Stomach (tissue), 19 donors: ENCODE measurements at places on chromosomes 11 and 22. TPM values are rescaled to one million over a fixed set of nuclear protein-coding genes. Genes with fewer than 3 reads are reported as not detected.

GRCh38 chr11:120635136-120635810, 123.7 kb downstream of the GRIK4 start:
- DNase-seq: no peak

GRCh38 chr11:69383372-69384250, 89.7 kb downstream of the MYEOV start:
- DNase-seq: no peak

GRCh38 chr11:111119751-111120150, 125.8 kb upstream of the POU2AF2 start:
- no peak for DNase-seq

DNA sequence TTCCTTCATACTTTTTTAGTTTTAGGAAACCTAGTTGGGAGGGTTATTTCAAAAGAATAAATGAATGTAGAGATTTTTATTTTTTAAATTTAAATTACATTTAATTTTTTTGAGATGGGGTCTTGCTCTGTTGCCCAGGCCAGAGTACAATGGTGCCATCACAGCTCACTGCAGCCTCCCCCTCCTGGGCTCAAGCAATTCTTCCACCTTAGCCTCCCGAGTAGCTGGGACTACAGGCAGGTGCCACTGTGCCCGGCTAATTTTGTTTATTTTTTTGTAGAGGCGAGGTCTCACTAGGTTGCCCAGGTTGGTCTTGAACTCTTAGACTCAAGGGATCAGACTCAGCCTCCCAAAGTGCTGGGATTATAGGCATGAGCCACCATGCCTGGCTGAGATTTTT, 32.6 kb downstream of the ZNRF3 start:
- no peak for DNase-seq

DNA sequence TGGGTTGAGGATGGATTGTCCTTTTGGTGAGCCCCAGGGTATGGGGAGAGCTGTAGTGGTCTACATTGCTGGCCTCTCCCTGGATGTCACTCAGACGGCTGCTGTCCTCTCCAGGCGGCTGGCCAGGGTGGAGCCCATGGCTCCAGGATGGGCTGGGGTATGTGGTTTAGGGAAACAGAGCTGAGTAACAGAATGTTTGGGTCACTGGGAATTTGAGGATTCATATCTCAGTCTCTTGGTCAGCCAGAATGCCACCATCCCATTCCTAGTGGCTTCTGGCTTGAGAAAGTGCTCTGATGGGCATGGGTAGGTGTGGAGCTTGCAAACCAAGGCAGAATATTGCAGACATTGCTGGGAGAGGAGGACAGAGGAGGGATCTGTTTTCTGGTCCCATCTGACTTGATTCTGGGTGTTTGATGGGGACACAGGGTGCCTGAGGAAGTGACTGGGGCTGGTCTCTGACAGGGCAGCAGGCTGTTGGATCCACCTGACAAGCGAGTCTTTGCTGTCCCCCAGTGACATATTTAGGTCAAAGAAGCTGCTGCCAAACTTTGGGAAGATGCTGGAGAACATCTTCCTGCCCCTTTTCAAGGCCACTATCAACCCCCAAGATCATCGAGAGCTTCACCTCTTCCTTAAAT, 41.4 kb downstream of the AMPD3 start:
- DNase-seq: no peak

GRCh38 chr22:35085621-35086020, 19.7 kb downstream of the ISX start:
- DNase-seq: no peak

MUC5AC gene
- 2.0 TPM for total RNA-seq

BTBD18 gene
- not detected for total RNA-seq

ANO1 gene
- 5.2 TPM for total RNA-seq
